ENCODE measurements at places on chromosomes 4 and X.
A peak's percentile ranks its signal among the peaks of the same experiment; 100 is the strongest.

DNA sequence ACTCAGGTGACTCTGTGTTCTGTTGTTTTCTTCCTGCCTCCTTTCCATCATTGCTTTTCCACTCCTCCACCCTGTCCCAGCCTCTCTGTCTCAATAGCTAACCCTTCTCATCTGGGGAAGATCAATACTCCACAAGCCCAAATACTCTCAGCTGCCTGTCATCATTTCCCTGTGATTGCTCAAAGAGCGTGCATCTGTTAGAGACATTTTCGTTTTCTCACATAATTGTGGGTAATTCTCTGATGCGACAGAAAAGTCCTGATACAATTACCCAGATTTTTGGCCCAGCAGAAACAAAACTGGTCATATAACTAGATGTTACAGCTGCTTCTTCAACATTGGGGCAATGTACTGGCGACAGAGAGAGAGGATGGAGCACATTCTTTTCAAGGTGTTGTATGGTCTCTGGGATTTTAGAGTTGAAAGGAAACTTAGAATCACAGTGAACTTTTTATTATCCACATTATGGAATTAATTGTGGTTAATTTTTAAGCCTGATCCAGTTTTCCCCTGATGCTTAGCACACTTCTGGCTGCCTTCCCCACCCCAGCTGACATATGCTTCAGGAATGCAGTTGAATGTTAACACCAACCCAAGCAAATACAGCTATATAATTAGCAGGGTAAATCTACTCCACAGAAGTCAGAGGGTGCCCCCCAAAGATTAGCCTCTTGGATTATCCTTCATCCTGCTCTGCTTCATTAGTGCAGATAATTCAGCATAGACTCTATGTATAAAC lies 171.4 kb upstream of the ANXA3 start:
- DNase-seq, result no peak

GRCh38 chr4:7063362-7063761 lies 4.5 kb downstream of the GRPEL1 start:
- DNase-seq, result no peak

- no peak for DNase-seq
Measured at GRCh38 chrX:40806513-40807220, 71.3 kb upstream of the MED14 start.

GRCh38 chr4:6889101-6889735 lies 20.4 kb upstream of the TBC1D14 start:
- DNase-seq, result no peak

DNA sequence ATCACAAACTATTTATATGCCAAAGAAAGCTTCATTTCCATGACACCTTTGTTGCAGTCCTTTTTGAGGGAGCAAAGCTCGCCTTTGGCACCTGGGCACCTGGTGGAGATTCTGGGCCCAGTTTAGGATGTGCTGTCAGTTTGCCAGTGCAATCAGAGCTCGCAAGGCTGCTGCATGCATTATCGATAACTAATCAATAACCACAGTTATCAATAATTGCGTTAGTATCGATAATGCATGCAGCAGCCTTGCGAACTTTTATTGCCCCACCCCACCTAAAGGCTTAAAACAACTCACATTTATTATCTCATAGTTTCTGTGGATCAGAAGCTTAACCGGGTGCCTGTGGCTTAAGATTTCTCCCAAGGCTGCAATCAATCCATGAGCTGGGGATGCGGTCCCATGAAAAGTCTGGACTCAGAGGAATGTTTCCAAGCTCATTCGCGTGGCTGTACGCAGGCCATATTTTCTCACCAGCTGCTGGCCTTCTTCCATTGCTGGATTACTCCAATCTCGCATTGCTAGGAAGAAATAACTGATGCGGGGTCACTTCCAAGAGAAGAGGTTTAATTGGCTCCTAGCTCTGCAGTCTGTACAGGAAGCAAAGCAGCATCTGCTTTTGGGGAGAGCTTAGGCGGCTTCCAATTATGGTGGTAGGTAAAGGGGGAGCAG lies 6.2 kb upstream of the AFAP1 start:
- DNase-seq, result no peak

DNA sequence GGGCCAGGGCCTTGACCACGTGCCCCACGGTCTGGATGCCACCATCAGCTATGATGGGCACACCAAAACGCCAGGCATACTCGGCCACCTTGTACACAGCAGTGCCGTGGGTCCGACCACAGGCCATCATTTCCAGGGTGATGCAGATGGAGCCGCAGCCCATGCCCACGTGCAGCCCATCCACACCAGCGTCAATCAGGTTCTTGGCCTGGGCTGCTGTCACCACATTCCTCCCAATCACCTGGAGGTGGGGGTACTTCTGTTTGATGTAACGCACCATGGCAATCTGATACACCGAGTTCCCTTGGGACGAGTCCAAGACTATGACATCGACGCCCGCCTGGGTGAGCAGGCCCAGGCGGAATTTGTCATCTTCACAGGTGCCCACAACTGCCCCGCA lies 221.2 kb upstream of the ATP6AP2 start:
- DNase-seq, result no peak

DNA sequence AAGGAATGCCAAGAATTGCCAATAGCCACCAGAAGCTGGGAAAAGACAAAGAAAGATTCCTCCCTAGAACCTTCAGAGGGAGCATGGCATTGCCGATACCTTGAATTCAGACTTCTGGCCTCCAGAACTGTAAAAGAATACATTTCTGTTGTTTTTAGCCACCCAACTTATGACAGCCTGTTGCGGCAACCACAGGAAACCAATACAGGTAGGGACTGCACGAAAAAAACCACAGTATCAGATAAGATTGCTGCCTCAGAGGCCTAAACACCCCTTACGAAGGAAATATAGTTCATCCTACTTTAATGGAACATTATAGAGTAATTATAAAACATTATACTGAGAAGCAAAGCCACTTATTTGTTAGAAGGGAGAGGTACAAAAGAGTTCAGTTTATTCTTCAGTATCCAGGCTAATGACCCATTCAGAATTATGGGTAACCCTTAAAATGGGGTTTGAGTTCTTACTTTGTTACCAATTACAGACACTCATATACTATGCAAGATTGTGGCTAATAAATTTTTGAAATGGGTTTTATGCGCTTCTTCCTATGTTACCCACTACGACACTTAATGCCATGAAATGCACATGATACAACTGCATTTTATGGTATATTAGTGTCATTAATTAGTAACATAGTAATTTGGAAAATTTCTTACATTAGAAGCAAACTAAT lies 37.4 kb upstream of the SMIM10L2A start:
- peak; percentile 5 for DNase-seq

DNA sequence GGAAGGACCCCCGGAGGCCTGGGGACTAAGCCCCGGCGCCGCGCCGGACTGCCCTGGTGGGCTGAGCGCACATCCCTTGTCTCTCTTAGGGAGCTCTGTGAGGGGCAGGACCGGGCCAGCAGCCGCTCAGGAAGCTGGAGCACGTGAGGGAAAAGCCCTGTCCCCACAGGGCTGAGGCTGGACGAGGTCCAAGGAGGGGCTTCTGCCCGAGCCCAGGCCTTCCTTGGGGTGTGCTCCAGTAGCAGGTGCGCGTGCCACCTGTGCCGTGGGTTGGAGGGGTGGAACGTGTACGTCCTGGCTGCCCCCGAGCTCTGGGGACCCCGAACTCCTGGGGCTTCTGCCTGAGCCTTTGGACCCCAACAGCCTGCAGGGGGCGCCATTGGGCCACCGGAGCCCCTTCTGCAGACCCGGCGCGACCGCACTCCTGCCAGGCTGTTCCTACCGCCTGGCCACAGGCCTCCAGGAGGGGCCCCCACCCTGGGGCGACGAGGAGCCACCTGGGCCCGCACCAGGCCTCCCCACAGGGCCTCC lies 27.2 kb downstream of the TACC3 start:
- peak; percentile 86 for DNase-seq

Data from stimulated activated CD4-positive, alpha-beta T cell treated with anti-CD3 and anti-CD28 coated beads, Interleukin-2, amount 100 ng/mL, for 48 hours (primary cell).